ENCODE measurements at places on chromosomes 7 and 10.

- DNase-seq: no peak
Measured at GRCh38 chr7:112010109-112010508, 196.1 kb downstream of the DOCK4 start.

DNA sequence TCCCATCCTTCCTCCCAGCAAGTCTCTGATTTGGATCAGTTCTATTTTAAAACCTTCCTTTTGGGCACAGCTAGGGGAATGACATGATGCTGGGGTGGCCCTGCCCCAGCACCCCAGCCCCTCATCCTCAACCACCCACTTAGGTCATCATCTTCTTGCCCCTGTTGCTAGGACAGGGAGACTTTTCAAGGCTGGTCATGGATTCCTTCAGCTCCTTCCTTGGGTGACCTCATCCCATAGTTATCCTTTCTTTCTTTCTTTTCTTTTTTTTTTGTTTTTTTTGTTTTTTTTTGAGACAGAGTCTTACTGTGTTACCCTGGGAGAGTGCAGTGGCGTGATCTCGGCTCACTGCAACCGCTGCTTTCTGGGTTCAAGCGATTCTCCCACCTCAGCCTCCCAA lies 127.2 kb downstream of the WDFY4 start:
- DNase-seq: no peak

DNA sequence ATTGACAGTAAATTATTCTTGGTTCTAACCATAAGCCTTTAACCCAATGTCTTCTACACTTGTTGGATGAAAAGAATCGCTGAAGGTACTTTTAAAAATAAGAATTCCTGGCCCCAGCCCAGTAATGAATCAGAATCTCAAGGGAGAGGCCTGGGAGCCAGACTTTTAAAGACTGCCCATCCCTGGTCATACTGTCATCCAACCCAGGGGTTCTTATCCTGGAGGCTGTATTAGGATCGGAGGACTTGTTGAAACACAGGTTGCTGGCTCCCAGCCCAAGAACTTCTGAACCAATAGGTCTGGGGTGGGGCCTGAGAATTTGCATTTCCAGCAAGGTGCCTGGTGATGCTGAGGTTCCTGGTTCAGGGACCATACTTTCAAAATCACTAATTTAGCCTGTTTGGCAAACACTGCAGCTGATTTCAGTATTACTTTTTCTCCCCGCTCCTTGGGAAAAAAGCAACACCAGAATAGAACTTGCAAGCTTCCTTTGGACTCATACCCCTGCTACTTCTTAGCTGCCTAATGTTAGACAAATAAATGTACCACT lies 79.5 kb upstream of the FAM133B start:
- no peak for DNase-seq

GRCh38 chr7:141027043-141027442 lies 12.3 kb upstream of the MRPS33 start:
- no peak for DNase-seq

DNA sequence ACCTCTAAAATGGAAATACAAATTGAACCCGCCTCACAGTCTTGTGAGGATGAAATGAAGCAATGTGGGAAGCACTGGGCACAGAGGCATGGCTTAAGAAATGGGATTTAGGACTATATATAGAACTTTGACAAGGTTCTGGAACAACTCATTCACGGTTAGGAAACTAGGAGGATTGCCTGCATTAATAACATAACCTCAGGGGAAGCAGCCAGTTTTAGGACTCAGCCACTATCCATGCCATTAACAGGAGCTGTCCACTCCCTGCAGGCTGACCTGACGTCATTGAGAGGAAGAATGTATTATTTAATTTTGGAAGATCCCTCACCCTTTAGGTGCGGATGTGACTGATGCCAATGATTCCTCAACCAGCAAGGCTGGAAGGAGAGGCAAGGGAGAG lies 34.8 kb downstream of the ITGB8 start:
- DNase-seq: no peak

GRCh38 chr7:28054531-28055160 lies 125.9 kb downstream of the JAZF1 start:
- DNase-seq: no peak

GRCh38 chr10:13146379-13146778 lies 15.0 kb upstream of the MCM10 start:
- DNase-seq: no peak

- no peak for DNase-seq
Measured at GRCh38 chr10:74960670-74961069, 134.3 kb downstream of the KAT6B start.

DNA sequence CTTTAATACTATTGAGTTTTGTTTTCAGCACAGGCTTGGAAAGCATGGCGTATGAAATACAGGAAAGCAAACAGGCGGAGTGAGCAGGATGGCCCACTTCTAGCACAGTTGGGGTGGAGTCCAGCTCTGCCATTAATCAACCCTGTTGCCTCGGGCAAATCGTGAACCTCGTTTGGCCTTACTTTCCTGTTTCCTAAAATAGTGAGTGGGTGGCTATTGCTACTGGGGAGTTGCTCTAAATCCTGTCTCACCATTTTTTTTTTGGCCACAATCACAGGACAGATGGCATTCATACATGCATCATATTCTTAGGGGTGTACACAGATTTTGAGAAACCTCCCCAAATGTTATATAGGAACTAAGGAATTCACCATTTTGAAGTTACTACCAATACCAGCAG lies 157.8 kb downstream of the ANLN start:
- no peak for DNase-seq

DNA sequence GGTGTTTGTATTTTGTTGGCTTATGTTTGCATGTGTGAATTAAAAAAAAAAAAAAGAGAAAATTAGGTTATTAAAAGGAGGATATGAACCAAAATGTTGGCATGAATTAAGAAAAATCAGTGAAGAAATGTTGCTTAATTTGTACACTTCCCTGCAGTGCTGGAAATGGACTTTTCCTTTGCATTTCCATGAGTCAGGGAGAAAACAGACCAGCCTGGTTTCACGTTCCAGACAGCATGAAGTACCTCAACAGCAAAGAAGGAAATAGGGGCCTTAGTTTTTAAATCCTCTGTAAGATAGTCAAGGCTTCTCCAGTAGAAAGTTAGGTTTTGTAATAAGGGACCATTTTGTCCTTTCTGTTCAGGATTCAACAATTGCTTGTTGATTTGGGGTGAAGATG lies 159.7 kb downstream of the CELF2 start:
- DNase-seq: no peak

- DNase-seq: no peak
Measured at GRCh38 chr7:128379900-128380479, 18.5 kb upstream of the PRRT4 start.

- no peak for DNase-seq
Measured at GRCh38 chr10:117424883-117425649, 49.8 kb upstream of the PDZD8 start.

DNA sequence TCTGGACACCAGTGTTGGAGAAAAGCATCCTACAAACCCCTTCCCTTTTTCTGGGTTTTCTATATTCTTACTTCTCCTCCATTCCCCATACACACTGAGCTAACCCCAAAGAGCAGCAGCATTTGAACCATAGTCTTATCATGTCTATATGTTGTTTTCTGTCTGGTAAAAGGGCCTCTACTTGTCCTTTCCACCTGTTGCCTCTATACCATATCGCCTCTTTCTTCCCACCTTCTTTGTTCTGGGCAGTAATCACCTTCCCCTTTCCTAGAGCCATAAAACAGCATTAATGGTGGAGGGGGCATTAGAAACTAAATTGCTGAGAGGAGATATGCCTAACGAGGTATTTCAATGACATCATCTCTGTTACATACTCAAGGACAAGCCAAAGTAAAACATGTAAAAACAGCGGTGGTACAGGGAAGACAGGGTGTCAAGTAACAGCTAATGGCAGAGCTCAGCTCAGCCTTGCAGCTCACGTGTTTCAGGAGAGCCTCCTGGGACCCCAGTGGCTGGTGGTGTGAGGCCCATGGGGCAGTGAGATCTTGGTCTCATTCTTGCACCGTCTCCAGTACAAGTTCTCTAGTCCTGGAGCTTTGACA lies 20.6 kb downstream of the NPY start:
- DNase-seq: no peak

- DNase-seq: peak; percentile 57
Measured at GRCh38 chr7:2043316-2044039, 189.3 kb downstream of the MAD1L1 start.

GRCh38 chr7:20424500-20424899 lies 93.8 kb downstream of the ITGB8 start:
- DNase-seq: no peak

DNA sequence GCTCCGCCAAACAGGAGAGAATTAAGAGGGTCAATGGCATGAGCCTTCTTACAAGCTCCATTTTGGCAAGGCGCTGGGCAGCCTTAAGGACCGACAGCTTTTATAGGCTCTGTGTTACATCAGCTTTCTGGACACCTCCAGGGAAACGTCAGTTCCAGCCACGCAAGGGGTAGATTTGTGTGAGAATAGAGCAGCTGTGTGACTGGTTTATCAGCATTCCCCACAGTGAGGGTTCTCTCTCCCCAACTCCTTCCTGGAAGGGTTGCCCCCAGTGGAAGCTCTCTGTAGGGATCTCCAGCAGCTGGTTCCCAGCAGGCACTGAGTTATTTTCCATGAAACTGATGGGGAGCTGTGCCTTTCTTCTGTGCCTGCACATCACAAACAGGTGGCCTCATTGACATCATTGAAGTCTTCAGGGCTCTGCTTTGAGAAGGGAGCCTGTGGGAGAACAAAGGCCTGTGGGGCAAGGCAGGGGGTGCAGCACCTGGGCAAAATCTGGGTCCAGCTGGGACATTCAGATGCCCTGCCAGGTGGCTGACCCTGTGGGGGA lies at the start of gene CUZD1:
TSS of gene CUZD1 (minus strand) at position 75 of the 550 bp plus-strand sequence. CDS start at position 61, 14 bp downstream.
- no peak for DNase-seq

DNA sequence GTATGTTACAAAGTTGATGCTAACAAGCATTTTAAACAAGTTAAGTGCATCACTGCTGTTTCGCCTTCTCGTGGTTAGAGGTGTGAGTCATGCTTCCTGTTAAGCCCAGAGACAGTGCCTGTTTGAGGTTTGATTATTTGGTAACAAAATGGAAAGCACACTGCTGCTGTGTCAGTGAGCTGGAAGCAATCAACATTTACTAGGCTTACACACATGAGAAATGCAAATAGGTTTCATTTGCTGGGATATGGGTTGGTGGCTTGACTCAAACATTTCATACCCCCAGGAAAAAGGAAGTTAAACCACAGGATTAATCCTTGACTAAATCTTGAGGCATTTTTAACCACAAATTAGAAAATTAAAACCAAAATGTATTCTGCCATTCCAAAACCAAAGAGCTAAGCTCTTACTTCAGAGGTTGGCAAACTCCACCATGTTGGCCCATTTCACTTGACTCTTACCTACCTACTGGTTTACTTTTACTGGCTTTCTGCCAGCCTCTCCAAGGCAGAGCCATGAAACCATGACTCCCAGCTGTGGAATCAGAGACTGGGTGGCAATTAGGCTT lies 139.2 kb downstream of the ETV1 start:
- DNase-seq: no peak

GRCh38 chr10:49191349-49191748 lies 3.2 kb upstream of the TMEM273 start:
- no peak for DNase-seq

- DNase-seq: peak; percentile 95
Measured at GRCh38 chr7:100867040-100867775, at the start of gene TRIP6. Gene TRIP6 (plus strand): TSS chr7:100867387. CDS start chr7:100867498, 111 bp downstream.

GRCh38 chr7:55345292-55345691 lies 19.8 kb upstream of the LANCL2 start:
- DNase-seq: no peak

GRCh38 chr7:99837649-99838361 lies 10.0 kb downstream of the CYP3A43 start:
- DNase-seq: no peak

GRCh38 chr10:70198696-70199466 lies 28.6 kb upstream of the SAR1A start:
- DNase-seq: no peak

- DNase-seq: no peak
Measured at GRCh38 chr10:84196941-84197340, 2.6 kb downstream of the CDHR1 start.

GRCh38 chr10:5692461-5693358 lies 8.1 kb downstream of the TASOR2 start:
- peak; percentile 13 for DNase-seq

DNA sequence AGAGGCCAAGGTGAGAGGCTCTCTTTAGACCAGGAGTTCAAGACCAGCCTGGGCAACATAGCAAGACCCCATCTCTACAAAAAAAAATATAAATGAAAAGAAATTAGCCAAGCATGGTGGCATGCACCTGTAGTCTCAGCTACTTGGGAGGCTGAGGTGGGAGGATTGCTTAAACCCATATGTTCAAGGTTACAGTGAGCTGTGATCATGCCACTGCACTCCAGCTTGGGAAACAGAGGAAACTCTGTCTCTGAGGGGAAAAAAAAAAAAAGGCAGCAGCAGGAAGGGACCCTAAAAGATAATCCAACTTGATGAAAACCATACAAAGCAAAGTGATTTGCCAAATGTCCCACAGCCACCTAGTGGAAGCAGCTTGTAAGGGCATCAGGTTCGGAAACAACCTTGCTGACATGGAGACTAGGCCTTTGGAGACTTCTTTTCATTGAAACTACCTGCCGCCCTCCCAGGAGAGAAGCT lies 15.6 kb upstream of the PBLD start:
- DNase-seq: peak; percentile 29

- DNase-seq: no peak
Measured at GRCh38 chr10:42872865-42873435, 90.4 kb downstream of the BMS1 start.

- DNase-seq: no peak
Measured at GRCh38 chr10:99530108-99531025, 2.4 kb upstream of the NKX2-3 start.

DNA sequence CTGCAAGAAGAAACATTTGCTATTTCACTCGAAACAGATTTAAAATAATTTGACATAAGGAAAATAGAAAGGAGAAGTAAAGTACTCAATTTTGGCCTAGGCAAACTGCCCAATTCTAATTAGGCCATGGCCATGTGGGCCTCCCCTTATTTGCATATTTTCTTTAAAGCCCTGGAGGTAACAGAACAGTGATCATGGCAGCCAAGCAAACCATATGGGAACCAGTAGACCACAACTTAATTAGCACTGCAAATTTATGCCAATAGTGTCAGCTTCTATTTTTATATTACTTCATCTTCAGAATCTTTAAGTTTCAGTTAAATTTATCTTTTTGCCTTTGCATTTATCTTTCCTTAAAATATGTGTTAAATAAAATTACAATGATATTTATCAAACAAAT lies 63.3 kb upstream of the THSD7A start:
- no peak for DNase-seq

GRCh38 chr10:124541076-124541903 lies 79.7 kb downstream of the LHPP start:
- no peak for DNase-seq

DNA sequence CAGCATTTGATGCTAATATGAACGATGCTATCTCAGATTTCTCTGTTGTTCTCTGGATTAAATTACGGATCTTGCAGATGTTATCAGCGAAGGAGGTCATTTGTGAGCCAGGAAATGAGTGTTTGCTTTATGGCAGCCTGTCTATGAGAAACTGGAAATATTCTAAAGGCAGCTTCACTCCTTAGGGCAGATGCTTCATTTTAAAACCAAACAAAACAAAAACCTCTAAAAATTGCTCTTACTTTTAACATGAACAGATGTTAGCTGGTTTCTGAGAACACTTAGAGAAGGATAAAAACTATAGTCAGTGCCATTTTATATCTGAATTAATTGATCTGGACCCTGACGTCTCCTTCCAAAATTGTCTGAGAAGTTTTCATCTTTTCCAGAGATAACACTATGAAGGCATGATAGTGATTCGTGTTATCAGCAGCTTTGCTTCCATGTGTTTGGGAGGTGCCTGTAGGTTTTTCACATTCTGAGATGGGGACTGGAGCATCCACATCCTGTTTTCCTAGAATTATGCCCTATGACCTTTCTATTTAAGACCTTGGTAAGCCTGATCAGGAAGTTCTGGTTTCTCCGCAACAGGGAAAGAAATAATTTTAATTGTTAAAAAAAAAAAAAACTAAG lies 53.1 kb downstream of the CPED1 start:
- no peak for DNase-seq

- DNase-seq: no peak
Measured at GRCh38 chr7:3153118-3153517, 109.5 kb upstream of the CARD11 start.

Data from posterior cingulate gyrus (tissue), 11 donors.